Stimulated activated effector memory CD8-positive, alpha-beta T cell treated with anti-CD3 and anti-CD28 coated beads, Interleukin-12 subunit alpha, Interleukin-12 subunit beta, amount 100 ng/mL, for 72 hours (primary cell): ENCODE measurements at places on chromosomes 1 and 21.

GRCh38 chr1:22654692-22655091 lies 1.7 kb downstream of the C1QB start:
- no peak for DNase-seq

DNA sequence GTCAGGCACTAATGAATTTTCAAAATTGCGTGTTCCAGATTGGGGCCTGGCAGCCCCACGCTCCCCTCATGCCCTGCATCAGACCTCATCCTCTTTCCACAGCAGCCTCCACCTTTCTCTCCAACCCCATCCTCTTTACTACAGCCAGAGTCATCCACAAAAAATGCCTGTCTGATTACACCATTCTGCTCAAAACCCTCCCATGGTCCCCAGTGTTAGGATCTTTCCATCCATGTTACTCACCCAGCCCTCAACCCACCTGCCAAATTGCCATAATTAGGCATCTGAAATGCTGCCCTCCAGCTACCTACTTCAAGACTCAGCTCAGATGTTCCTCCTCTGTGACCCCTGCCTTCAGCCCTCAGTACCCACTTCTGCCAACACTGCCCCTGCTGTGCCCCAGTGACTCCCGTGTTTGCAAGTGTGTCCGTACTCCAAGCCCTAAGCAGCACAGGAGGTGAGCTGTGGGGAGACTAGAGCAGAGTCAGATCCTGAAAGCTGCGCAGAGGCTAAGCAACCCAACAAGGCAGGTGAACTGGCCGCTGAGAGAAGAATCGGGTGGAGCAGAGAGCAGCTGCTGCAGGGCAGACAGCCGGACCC lies 715 bp upstream of the ARTN start:
- DNase-seq = no peak

- DNase-seq = no peak
These were observed 36.9 kb upstream of the RGS1 start for GRCh38 chr1:192538407-192539296.

- DNase-seq = no peak
These were observed 50.1 kb upstream of the RGS18 start for GRCh38 chr1:192108161-192108560.

- no peak for DNase-seq
These were observed 11.3 kb downstream of the NIPAL3 start for GRCh38 chr1:24426744-24427544.

DNA sequence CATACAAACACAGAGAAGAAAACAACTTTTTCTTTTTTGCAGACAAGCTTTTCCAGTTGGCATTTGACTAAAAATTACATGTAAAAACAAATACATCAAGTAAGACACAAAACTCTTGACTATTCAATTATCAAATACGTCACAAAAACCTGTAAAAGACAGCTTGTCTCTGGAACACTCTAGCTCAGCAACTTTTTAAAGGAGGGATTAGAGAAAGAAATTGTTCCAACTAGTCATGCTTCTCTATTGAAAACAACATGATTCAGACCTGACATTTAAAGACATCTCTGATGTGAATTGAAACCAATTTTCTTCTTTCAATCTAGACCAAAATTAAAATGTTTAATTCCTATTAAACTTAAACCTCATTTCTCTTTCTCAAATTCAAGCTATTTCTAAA lies 30.3 kb downstream of the SMYD3 start:
- DNase-seq = no peak

GRCh38 chr1:156625436-156626078 lies 6.3 kb downstream of the HAPLN2 start:
- DNase-seq = peak; percentile 58

DNA sequence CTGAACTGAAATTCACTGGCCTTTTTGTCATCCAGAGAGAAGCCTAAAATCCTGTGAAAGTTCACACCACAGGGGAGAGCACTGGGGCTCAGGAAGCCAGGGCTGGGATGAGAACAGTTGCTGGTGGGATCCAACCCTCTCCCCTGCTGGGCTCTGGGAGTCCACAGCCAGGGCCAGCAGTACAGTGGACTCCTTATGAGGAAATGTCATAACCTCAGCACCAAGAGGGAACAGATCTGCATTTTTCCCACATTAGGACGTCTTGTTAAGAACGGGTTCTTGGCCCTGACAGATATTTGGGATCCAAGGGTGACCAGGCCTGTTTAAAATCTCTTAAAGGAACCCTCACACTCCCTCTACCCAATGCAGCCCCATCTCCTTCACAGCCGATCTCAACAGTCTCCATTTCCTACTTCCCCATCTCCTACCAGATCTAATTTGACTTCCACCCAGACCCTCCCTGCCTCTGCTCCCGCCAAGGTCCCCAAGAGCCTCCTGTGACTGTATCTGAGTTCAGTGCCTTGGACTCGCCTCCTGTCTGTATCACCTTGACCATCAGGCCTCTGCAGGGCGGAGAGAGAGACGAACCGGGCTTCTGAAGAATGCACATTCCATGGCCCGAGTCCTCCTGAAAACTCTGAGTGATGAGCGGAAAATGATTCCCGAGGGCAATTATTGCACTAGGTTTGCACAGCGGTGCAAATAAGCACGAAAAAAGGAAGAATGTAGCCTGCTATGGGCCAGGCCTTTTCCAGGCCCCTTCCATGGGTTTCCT lies 159.9 kb downstream of the TRABD2B start:
- DNase-seq = no peak

DNA sequence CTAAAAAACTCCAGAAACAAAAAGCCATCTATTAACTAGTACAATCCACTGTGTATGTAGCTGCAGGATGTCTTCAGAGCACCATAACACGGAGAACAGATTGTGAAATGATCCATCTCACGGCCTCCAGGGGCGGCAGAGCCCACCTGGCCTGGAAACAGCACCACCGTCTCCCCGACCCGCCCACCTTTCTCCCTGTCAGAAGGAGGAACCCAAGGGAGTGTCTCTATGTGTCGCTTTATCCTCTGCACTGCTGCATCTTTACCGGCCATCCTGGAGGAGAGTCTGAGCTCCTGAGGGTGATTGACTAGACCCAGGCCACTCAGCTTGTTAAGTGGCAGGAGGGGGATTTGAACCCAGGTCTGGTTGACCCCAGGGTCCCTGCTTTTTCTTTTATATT lies 405.0 kb downstream of the MATN1 start:
- no peak for DNase-seq

DNA sequence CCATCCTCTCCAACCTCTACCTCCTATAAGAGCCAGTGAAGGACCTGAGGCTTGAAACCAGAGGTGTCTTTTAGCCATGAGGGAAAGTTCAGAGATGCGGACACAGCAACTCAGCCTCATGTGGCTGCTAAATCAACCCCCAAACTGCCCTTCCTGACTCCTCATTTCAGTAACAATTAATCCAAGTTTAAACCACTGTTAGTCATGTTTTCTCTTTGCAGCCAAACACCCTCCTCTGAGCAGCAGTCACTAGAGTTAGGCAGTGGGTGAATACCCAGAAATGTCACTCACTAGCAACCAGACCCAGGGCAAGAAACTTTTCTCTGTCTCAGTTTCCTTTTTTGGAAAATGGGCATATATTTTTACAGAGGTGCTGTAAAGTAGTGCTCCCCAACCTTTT lies 71.2 kb downstream of the KCNJ15 start:
- no peak for DNase-seq

DNA sequence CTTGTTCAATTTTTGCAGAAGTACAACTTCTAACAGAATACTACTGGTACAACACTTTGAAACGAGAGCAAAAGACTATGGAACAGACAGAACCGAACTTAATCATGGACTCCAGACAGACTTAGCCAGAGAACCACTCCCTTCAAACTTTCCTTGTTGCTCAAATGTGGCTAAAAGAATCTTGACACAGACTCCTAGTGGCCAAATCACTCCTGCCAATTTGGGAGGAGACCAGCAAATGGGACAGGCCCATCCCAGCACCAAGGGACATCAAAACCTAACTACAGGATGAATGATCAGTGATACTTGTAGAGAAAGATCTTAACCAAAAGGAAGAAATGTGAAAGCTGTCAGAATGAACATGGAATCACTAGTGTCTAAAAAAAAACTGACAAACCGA lies 154.0 kb downstream of the MATN1 start:
- no peak for DNase-seq

DNA sequence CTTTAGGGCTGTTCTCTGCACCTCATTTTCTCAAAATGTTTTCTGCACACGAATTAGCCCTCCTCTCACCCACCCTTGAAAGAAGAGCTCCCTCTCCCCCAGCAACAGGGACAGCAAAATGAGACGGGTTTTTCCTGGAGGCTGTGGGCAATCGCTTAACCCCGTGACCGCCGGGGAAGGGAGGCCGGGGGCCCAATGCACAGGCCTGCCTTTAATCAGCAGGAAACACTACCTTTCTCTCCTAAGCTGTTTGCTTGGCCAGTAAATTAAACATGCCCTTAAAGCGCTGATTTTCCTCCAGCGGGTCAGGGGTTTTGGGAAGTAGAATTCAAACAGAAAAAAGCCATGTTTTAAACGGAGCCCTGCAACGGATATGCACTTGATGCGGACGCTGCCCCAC lies 114.4 kb downstream of the PRDM16 start:
- no peak for DNase-seq

DNA sequence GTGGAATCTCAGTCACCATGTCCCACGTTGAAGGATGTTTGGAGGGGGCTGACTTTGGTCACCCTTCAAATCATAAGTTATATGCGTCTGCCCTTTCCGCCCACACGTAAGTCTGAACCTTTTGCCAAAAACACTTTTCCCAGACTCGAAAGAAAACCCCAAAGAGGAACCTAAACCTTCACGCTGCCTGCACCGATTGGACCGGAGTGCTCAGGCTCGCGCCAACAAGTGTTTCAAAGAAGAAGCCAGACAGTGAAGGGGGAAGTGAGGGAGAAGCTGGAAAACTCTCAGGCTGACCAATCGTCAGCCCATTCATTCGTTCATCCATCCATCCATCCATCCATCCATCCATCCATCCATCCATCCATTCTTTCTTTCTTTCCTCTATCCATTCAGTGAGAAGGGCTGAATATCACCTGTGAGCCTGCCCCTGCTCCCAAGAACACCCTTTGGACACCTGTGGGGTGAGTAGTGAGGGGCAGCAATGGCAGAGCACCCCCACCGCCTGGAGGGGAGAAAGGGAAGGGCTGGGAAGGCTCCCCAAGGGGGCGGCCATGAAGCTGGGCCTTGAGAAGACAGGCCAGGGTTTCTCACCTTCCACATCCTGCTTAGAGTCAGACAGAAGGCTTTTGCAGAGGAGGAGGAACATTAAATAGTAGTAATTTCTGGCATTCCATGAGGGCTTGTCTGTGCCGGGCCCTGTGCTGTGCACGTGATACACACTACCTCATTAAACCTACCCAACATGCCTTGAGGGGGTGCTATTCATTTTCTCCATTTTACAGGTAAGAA lies 27.1 kb upstream of the RUNX3 start:
- no peak for DNase-seq

GRCh38 chr1:206472886-206473285 lies 2.6 kb downstream of the IKBKE start:
- DNase-seq = no peak

GRCh38 chr1:201643835-201644104 lies 104.8 kb downstream of the NAV1 start:
- DNase-seq = no peak

DNA sequence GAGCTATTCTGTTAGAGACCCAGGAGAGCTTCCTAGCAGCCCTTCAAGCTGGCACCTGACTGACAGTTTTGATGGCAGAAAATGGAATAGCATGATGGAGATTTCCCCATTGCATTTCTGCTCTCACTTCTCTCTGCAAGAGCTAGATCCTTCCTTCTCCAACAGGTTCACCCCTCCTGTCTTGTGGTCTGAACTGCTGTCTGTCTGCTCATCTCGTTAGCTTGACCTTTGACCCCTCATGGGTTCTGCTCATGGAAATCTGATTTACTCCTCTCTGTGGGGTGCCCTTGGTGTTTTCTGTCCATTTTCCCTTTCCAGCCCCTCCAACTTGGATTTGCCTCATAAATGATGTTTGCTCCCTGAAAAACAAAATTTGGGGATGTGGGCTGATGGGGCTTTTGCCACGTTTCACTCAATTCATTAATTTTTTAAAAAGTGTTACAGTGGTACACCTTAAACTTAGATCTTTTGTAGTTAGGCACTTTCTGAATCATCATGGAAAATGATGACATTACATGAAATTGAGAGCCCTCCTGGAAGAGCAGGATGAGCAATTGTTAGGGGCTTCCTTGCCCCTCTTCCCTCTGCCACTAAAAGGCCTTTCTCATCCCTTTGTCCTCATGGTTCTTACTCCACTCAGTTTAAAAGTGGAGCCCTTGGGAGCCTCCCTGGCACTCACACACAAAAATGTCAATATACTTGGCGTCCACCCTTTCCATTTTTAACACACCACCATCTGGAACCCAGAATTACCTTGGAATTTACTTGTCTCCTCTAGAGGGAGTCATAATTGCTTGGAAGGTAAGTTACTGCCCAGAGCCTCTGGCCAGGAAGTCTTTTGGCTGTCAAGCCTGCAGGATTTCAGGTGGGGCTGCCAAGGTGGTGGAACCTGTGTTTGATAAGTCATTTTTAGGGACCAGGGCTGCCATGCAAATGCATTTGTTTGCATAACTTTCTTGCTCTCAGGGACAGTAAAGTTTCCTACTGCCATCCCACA lies 31.9 kb upstream of the IL19 start:
- no peak for DNase-seq

DNA sequence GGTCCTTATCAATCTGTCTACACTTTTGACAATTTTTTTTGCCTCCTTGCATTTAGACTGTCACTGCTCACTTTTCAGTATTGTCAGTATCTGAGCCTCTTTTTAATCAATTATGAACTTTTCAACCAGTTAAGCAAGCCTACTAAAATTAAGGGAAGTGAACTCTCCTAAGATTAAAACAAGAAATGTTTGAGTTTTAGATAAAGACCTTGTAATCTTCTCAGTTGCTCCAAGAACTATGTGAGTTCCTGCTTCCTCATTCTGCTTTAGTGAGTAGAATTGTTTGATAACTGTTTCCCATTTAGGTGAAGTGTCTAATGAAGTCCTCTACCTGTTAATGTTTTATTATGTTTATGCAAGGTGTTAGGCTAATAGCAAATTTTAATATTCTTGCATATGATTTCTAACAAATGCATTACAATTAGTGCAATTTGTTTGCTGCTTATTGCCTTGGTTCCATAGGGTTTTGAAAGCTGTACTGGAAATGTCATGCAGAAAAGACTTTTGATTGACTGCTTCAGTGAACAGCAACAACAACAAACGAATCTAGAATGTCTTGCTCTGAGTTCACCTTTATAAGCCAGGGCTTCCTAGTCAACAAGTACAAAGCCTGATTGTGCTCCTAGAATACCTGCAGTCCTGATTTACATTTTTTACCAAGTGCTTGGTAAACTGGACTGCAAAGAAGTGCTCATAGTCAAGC lies 40.9 kb downstream of the PLA2G4A start:
- DNase-seq = no peak

GRCh38 chr1:15332525-15332924 lies 77.2 kb upstream of the EFHD2 start:
- no peak for DNase-seq

DNA sequence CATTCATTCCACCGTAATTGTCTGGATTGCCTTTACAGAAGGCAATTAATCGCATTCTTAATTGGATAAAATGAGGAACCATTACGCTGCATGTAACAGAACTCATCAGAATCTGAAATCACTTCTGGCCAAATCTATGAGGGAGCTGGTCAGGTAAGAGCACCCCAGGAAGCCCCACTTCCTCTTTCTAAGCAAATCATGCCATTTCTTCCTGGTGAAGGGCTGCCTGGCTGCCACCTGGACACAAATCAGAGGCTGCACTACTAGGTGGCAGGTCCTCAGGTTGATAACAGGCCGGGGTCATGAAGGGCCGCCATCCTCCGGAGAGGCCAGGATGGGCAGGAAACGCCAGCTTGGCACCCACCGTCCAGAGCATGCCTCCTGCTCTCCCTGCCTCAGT lies 73.7 kb downstream of the CAPZB start:
- DNase-seq = no peak
